ENCODE measurements at places on chromosomes 2 and 18.
A peak's percentile ranks its signal among the peaks of the same experiment; 100 is the strongest.

DNA sequence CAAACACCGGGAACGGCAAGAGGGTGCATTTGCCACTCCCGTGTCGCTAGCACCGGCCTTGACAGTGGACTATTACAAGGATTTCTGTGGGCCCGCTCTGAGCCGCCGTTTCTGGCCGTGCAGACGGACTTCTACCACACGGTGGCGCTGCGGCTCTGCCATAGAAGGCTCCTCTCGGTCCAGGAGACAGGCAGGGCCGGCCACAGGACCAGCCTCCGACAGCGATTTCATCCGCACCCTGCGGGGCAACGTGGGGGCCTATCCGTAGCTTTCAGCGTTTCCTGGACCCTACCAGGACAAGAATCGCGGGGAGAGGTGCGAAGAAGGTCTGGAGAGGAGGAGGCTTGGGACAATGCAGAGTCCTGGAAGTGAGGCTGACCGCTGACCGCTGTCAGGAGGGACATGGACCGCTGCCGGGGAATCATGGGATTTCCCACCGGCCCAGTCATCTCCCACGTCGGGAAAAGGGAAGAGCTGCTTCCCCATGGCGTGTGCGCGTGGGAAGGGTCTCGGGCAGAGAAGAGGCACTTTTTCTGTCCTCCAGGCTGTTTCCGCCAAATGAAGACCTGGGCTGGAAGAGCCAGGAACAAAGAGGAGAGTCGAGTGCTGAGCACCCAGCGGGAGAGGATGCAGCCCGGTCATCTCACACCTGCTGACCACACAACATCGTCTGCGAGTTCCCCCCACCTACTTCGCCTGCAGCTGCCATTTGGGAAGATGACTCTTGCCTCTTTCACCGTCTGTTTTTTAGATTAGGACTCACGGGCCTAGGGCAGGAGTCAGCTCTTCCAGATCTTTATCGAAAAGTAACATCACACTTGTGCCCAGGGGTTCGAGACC is 35.5 kb upstream of the HAAO start:
- peak; percentile 81 for DNase-seq

- peak; percentile 70 for DNase-seq
Measured at GRCh38 chr2:191566344-191566743, 111.6 kb upstream of the NABP1 start.

DNA sequence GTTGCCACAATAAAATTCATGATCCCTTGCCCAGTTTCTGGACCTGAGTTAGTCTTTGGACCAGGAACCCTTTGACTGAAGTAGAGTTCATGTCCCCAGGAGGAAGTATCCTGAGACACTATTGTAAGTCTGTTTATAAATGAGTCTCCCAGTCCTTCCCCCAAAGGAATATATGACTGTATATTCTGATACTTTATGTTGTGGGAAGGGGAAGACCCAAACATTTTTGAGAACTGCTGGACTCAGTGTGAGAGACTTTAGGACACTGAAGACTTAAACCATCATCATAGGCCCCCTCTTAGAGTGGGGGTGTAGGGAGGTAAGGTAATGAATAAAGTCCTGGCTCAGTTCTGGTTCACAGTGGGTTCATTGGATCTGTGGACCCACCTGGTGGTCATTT is 28.6 kb upstream of the CXCR4 start:
- no peak for DNase-seq

DNA sequence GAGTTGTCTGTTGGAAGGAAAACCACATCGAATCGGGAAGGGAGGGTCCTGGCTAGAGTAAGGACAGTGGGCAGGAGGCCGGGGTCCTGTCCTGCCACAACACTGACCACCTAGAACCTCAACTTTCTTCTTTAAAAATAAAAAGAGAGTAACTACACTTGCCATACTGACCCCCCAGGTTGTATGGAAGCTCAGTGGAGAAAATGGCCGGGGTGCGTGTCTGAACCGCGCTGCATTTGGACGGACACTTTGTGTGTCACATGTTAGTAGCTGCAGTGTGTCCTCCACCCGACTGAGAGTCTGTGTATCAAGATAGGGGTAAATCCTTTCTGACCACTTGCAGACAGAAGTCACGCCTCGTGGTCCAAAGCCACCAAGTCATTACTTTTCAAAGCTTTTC is 87.0 kb downstream of the GBX2 start:
- DNase-seq, result no peak

- no peak for DNase-seq
Measured at GRCh38 chr2:156687715-156688114, 251.5 kb downstream of the GPD2 start.

DNA sequence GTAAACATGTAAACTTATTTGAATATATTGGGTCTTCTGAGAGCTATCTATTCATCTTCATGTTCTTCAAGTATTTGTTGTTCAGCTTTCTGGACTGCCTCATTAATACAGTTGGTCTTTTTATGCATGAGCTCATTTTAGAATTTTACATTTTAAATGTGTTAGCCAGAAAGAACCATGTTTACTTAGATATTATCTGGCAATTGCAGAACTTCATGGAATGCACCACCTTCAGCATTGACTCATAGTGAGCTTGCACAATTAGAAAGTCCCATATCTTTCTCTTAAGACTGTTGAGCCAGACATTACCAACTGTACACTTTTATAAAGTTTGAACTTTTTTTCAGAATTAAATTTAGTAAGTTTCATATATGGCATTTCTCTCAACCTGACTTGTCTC is 536.7 kb downstream of the RIT2 start:
- no peak for DNase-seq

DNA sequence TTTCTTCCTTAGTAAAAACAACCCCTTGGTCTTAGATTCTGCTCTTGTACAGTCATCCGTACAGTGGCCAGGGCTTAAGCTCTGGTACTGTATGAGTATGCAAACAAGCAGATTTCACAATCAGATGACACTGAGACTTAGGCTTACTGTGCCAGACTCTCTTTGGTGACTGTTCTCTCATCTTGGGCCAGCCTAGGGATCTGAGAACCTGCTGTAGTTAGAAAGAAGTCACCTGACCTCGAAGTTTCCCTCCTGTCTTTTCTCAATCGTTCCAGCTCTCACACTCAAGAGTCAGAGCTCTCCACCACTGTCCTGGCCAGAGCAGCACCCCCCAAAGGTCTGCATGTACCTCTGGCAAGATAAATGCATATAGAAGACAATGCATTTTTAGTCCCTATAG is 63.2 kb downstream of the ZEB2 start:
- peak; percentile 38 for DNase-seq

- no peak for DNase-seq
Measured at GRCh38 chr18:505483-506122, 5.1 kb upstream of the COLEC12 start.

DNA sequence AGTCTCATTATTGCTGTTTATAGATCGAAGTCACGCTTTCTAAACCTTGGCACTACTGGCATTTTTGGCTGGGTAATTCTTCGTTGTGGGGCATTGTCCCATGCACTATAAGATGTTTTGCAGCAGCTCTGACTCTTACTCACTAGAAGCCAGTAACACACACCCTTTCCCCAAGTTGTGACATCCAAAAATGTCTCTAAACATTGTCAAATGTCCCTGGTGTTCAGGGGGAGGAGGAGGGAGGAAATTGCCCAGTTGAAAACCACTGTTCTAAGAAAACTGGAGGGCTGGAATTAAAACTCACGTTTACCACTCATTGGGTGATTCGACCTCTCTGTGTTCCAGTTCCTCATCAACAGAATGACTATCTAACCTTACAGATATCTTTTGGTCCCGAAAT is 115.7 kb upstream of the KLF7 start:
- DNase-seq, result no peak

DNA sequence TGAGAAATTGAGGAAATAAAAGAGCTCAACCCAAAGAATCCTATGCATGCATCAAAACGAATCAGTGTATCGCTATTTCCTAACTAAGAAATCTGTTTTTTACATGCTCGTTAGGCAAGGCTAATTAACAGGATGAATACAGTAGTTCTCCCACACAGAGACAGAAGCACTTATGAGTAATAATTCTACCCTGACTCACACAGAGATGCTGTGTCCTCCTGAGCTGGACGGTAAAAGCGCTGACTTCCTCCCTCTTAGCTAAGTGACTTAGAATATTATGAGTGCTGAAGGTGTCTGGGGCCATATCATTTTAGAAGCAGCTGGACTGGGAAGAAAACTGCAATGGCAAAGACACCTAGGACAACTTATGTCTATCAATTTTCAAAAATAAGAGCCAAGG is 18.5 kb downstream of the PLEKHM3 start:
- DNase-seq, result peak; percentile 23

GRCh38 chr2:207836521-207837133 is 66.9 kb upstream of the FZD5 start:
- DNase-seq, result no peak

DNA sequence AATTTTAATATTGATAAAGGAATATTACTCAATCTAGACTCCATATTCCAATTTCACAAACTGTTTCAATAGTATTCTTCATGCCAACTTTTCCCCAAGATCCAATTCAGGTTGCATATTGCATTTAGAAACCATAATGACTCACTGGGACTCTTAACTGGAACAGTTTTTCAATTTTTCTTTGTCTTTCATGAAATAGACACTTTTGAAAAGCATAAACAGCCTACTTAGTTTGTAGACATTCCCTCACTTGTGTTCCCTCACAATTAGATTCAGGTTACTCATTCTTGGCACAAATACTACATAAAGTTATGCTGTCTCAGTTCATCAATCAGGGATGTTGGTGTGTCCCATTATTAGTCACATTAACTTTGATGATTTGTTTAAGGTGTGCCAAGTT is 1768.4 kb upstream of the PIK3C3 start:
- no peak for DNase-seq
